ENCODE measurements at places on chromosomes 5 and 9. TPM values are rescaled to one million over a fixed set of nuclear protein-coding genes. Genes with fewer than 3 reads are reported as not detected.

FOXI1 gene
- total RNA-seq: not detected

- no peaks in the 10 kb centered on the region for H3K4me1 ChIP-seq
- H3K27ac ChIP-seq: peak overlapping the region; percentile 54
- no peak overlapping the region for H3K4me3 ChIP-seq
- H3K27me3 ChIP-seq: no peaks in the 10 kb centered on the region
- no peak for DNase-seq
These were observed 138.6 kb downstream of the ARRDC3 start for GRCh38 chr5:91244380-91245073.

- no peaks in the 10 kb centered on the region for H3K36me3 ChIP-seq
- H3K27ac ChIP-seq: no peak overlapping the region
- DNase-seq: no peak
- no peak overlapping the region for H3K4me3 ChIP-seq
These were observed 88.9 kb upstream of the TRIO start for GRCh38 chr5:14054111-14054854.

DNA sequence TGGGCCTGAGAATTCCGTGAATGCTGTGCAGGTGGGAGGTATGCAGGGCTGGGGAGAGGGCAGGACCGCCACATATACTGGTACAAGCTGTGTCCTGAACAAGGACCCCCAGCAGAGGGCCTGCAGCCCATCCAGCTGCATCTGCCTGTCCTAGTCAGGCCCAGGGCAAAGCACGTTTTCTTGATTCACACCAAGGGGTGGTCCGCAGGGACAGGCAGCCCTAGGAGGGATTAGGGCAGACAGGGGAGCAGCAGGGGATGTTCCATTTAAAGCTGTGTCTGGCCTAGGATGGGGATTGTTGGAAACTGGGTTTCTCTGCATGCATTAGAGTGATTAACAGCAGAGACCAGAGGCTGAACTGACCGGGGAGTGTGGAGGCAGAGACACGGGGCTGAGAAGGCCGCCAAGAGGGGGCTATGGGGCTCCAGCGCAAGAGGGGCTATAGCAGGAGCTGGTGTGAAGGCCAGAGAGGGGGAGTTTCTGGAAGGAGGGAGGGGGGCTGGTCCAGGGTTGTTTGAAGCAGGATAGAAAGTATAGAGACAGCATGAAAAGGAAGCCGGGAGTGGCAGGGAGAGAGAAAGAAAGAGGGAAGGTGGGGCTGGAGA is 2.7 kb downstream of the GRM6 start:
- H3K36me3 ChIP-seq: no peaks in the 10 kb centered on the region
- no peaks in the 10 kb centered on the region for H3K27me3 ChIP-seq
- H3K4me1 ChIP-seq: no peaks in the 10 kb centered on the region
- H3K27ac ChIP-seq: no peak overlapping the region

DNA sequence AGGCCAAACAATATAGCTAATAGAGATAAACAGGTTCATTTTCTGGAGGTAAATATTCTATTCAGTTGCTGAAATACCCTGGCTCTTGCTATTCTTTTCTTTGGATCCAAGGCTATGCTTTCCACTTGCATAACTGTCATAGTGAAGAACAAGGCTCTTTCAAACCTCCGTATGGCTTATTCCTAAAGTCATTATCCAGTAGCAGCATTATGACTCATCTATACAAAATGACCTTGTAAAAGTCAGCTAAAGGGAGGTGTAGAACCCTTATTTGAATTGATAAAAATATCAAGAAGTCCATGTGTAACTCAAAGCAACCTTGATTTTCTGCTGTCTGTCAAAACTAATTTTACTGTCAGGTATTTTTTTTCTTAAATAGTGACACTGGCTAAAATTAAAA is 447.8 kb downstream of the PLK2 start:
- peaks cover 4% of the 10 kb centered on the region for H3K4me1 ChIP-seq
- H3K36me3 ChIP-seq: no peaks in the 10 kb centered on the region
- no peaks in the 10 kb centered on the region for H3K27me3 ChIP-seq
- no peak overlapping the region for H3K4me3 ChIP-seq

GRCh38 chr5:113382731-113383130 is 52.1 kb downstream of the TSSK1B start:
- no peaks in the 10 kb centered on the region for H3K27me3 ChIP-seq
- H3K36me3 ChIP-seq: no peaks in the 10 kb centered on the region
- H3K4me3 ChIP-seq: no peak overlapping the region
- H3K27ac ChIP-seq: no peak overlapping the region

DNA sequence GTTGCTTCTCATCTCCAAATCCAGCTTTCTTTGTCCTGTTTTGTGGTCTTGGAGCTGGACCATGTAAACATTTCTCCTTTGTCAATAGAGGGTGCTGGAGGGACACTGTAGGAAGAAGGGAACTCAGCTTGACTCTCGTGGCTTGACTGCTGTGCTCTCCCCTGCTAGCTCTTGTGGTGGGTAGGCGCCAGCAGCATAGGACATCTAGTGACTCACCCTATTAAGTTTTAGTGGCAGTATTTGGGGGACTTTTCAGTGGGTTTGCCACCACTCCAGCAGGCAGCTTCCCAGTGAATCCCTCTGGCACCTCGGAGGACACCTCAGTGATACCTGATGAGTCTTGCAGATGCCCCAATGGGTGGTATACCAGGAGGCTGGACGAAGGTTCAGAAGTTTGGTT is 97.8 kb downstream of the TSSK1B start:
- H3K4me3 ChIP-seq: no peak overlapping the region
- H3K4me1 ChIP-seq: peaks cover 12% of the 10 kb centered on the region
- no peaks in the 10 kb centered on the region for H3K27me3 ChIP-seq

DNA sequence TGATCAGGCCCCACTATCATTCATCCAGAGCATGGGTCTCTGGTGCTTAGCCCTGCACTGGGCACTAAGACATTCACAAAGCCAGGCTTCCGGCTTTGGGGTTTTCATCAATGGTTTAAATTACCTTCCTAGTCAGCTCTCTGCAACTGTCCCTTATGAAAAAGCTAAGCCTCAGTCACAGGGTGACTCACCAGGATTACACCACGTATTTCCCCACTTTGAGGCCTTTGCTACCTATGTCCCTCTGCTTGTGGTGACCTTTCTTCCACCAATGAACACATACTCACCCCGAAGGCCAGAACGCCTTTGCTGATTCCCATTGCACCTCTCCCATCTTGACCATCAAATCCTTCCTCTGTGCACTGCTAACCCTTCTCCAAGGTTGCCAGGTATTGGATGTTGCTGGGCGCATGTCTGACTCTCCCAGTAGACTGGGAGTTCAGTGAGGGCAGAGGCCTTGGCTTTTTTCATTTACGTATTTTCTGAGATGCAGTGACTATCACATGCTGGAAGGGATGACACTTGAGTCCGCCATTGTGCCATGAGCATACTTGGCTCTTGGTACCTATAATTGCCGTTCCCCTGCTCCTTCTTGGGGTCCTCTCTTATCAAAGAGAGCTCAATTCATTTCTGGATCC is 58.7 kb upstream of the TNFSF8 start:
- no peak overlapping the region for H3K27ac ChIP-seq
- H3K4me3 ChIP-seq: no peak overlapping the region
- DNase-seq: no peak
- H3K27me3 ChIP-seq: no peaks in the 10 kb centered on the region
- no peaks in the 10 kb centered on the region for H3K4me1 ChIP-seq

All from right atrium auricular region (tissue), 2 donors.